Spleen (tissue), 13 donors: ENCODE measurements at places on chromosomes 11 and 22. TPM values are rescaled to one million over a fixed set of nuclear protein-coding genes. Genes with fewer than 3 reads are reported as not detected.
A peak's percentile ranks its signal among the peaks of the same experiment; 100 is the strongest.

- no peaks in the 10 kb centered on the region for H3K27me3 ChIP-seq
- peaks cover 22% of the 10 kb centered on the region for H3K4me1 ChIP-seq
- H3K27ac ChIP-seq = peak overlapping the region; percentile 54
- DNase-seq = no peak
- H3K4me3 ChIP-seq = no peak overlapping the region
Measured at GRCh38 chr22:39962071-39962470, 1.9 kb downstream of the TMA7B start.

DNA sequence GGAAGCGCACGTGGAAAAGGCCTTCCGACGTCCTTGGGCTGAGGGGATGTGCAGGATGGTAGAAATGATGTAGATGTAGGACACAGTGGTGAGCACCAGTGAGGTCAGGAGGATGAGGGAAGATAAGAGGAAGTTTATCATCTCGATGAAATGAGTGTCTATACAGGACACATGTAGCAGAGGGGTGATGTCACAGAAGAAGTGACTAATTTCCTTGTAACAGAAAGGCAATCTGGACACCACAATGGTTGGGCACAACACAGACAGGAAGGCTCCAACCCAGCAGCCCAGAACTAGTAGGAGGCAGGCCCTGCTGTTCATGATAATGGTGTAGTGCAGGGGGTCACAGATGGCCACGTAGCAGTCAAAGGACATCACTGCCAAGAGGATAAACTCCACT lies 35.0 kb upstream of the OR6M1 start:
- DNase-seq = no peak
- no peaks in the 10 kb centered on the region for H3K4me1 ChIP-seq
- H3K27me3 ChIP-seq = no peaks in the 10 kb centered on the region
- H3K36me3 ChIP-seq = no peaks in the 10 kb centered on the region

GRCh38 chr22:39242595-39243438 lies 2.0 kb downstream of the PDGFB start:
- H3K27me3 ChIP-seq = peaks cover 96% of the 10 kb centered on the region
- peak overlapping the region; percentile 45 for H3K4me3 ChIP-seq
- H3K4me1 ChIP-seq = peaks cover 26% of the 10 kb centered on the region
- no peak for DNase-seq
- no peaks in the 10 kb centered on the region for H3K36me3 ChIP-seq
- H3K27ac ChIP-seq = peak overlapping the region; percentile 86

DNA sequence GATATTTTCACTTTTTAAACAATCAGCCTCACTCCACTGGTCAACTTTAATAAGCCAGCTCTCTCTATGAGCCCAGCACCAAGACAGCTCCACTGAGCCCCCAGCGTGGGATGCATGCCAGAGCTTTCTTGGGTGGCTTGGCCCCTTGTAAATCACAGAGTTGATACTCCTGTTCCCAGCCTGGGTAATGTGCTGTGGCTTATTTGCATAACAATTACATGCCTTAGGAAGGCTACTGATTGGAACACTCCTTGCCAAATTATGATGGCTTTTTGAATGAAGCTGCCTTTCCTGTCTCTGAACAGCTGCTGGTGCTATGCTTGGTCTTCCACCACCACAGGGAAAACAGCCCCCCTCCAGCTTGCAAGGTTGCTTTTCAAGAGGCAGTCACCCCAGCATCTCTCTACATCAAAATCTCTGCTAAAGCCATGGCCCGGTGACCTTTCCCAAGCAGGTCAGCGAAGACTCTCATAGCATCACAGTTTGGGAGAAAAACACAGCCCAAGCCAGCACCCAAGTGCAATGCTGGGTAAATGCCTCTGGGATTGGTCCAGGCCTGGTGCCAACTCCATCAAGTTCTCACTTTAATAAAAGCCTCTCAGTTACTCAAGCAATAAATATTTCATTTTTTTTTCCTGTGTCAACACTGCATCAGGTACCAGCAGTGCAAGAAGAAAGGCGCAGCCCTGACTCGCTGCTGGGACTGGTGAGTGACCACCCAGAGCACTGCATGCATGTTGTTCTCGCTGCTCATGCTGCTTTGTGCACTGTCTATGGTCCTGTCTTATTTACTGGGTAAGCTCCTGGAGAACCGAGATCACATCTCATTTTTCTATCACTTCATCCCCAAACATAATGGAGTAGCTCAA lies 549.3 kb downstream of the OPCML start:
- no peaks in the 10 kb centered on the region for H3K4me1 ChIP-seq
- H3K27ac ChIP-seq = no peak overlapping the region
- no peak for DNase-seq
- H3K4me3 ChIP-seq = no peak overlapping the region

DNA sequence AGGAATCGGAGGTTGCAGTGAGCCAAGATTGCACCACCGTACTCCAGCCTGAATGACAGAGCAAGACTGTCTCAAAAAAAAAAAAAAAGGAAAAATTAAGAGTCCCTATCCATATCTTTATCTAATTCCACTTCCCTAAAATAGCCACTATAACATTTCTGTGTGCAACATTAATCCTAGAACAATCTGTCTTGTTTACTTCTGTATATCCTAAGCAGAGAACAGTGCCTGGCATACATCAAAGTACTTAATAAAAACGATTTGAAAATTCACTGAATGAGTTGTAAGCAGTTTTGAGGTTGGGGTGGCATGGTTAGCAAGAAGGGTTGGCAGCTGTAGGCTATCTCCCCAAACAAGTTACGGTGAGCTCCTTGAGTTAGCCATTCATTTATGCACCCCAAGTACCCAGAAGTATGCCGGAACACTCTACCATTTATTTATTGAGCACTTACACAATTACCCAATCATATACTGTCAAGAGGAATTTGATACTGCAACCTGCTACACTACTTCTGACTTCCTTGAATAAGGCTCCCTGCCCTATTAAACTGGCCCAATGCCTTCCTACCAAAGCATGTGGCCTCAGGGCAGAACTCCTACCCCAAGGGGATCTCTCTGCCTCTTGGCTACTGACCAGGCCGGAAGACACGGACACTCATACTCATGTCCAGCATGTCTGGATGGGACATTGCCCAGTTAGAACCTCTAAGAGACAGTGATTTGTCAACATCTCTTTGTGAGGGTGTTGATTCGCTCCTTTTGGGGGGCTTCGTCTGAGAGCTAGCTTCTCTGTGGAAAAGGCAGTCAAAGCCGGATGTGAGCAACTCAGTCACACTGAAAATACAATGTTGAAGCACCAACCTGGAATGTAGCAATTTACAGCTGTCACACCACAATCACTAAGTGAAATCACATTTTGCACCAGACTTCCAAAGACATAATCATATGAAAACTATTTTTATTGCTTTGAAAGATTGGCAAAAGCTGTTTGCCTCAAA lies 16.3 kb upstream of the TMEM41B start:
- H3K27ac ChIP-seq = no peak overlapping the region
- H3K4me1 ChIP-seq = no peaks in the 10 kb centered on the region
- H3K36me3 ChIP-seq = no peaks in the 10 kb centered on the region
- no peaks in the 10 kb centered on the region for H3K27me3 ChIP-seq

GRCh38 chr11:6733326-6734275 lies 38.2 kb downstream of the OR2AG2 start:
- H3K36me3 ChIP-seq = peaks cover 49% of the 10 kb centered on the region
- DNase-seq = no peak
- H3K4me1 ChIP-seq = peaks cover 64% of the 10 kb centered on the region
- no peak overlapping the region for H3K4me3 ChIP-seq
- H3K27ac ChIP-seq = peak overlapping the region; percentile 44
- no peaks in the 10 kb centered on the region for H3K27me3 ChIP-seq

GRCh38 chr11:27370374-27370773 lies 7.4 kb upstream of the CCDC34 start:
- no peak overlapping the region for H3K27ac ChIP-seq
- H3K4me3 ChIP-seq = no peak overlapping the region
- H3K4me1 ChIP-seq = no peaks in the 10 kb centered on the region
- no peaks in the 10 kb centered on the region for H3K27me3 ChIP-seq
- DNase-seq = no peak

DNA sequence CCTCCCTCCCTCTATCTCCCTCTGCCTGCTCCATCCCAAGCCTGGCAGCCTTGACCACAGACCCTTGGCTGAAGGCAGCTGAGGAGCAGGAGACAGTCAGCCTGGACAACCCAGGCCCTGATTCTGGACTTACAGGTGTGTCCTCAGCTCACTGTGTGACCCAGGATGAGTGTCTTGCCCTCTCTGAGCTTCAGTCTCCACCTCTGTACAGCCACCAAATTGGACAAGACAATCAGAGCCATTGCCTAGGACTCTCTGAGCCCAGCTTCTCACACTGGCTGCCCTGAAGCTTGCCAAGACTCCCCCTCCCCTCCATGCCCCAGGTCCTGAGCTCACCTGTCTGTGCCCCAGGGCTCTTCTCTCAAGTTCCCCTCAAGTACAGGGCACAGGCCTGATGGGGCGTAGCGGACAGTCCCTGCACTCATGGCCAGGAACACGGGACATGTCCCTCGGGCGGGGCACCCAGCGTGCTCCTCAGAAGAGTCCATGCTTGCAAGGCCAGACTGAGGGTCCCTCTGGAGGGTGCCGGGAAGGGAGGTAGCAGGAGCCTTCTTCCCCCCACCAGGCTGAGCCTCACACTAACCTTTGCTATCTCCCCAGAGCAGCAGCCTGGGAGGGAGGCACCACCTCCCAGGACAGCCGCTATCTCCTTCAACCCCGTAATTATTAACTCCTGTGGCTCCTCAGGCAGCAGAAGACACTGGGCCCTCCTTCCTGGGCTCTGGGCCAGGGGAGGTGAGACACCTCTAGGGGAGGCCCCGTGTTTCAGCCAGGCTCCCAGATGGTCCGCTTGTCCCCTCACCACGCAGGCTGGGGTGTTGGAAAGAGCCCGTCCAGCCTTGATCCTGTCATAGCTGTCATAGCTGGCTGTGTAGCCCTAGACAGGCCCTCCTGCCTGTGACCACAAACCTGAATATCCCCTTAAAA lies 2.6 kb upstream of the RAB3IL1 start:
- peaks cover 25% of the 10 kb centered on the region for H3K4me1 ChIP-seq
- DNase-seq = peak; percentile 69
- H3K36me3 ChIP-seq = no peaks in the 10 kb centered on the region
- H3K27me3 ChIP-seq = no peaks in the 10 kb centered on the region
- no peak overlapping the region for H3K4me3 ChIP-seq

DNA sequence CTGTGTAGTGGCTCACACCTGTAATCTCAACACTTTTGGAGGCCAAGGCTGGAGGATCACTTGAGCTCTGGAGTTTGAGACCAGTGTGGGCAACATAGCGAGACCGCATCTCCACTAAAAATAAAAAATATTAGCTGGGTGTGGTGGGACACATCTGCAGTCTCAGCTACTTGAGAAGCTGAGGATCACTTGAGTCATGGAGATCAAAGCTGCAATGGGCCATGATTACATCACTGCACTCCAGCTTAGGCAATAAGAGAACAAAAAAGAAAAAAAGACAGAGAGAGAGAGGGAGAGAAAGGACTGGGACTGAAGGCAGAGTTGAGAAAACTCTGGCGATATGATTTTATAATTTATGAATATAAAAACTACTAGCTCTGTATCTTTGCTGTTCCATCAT lies 473.1 kb downstream of the LRRC4C start:
- H3K27ac ChIP-seq = no peak overlapping the region
- H3K36me3 ChIP-seq = no peaks in the 10 kb centered on the region
- H3K27me3 ChIP-seq = no peaks in the 10 kb centered on the region
- H3K4me3 ChIP-seq = no peak overlapping the region

DNA sequence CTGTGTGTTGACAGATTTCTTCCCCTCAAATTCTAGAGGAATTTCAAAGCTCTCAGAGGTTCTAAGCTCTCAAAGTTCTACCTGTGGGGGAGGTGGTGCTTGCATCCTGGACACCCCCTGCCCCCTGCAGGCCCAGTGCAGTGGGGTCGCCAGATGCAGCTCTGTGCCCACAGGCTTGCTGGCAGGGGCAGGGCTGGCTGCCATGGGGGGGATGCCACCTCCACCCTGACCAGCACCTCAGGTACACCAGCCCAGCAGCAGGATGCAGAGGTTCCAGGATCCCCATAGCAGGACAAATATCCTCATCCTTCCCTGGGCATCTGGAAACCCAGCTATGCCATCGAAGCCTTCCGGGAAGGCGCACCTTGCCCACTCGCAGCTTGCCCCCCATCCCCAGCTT lies 91.1 kb downstream of the BRD1 start:
- H3K27ac ChIP-seq = no peak overlapping the region
- H3K4me3 ChIP-seq = no peak overlapping the region
- no peaks in the 10 kb centered on the region for H3K36me3 ChIP-seq
- no peaks in the 10 kb centered on the region for H3K4me1 ChIP-seq
- peaks cover 32% of the 10 kb centered on the region for H3K27me3 ChIP-seq

DNA sequence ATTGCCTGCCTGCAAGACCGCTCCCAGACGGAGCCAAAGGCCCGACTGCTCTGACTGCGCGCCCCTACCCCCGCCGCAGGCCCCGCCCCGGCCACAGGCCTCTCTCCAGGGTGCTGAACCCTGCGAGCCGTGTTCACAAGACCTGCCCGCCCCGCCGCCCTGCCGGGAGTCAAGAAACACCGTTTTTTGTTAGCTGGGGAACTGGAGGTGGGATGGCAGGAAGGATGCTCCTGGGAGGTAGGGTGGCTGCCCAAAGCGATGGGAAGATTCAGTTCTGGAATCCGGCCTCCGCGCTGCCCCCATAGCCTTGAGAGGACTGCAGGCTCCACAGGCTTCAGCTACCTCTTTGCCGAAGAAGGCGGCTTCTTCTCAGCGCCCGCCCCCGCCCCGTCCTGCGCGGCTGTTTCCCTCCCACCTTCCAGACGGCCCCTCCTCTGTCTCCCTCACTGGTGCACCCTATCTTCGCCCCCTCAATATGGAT lies 2.7 kb upstream of the PDE2A start:
- no peak overlapping the region for H3K27ac ChIP-seq
- H3K4me3 ChIP-seq = no peak overlapping the region
- peak; percentile 89 for DNase-seq
- H3K27me3 ChIP-seq = peaks cover 73% of the 10 kb centered on the region
- no peaks in the 10 kb centered on the region for H3K36me3 ChIP-seq
- H3K4me1 ChIP-seq = peaks cover 6% of the 10 kb centered on the region

- H3K27ac ChIP-seq = no peak overlapping the region
- no peaks in the 10 kb centered on the region for H3K27me3 ChIP-seq
- DNase-seq = no peak
- H3K4me3 ChIP-seq = no peak overlapping the region
- H3K4me1 ChIP-seq = peaks cover 30% of the 10 kb centered on the region
Measured at GRCh38 chr22:31583861-31584485, 78.0 kb downstream of the PISD start.

- H3K4me1 ChIP-seq = peaks cover 17% of the 10 kb centered on the region
- H3K36me3 ChIP-seq = no peaks in the 10 kb centered on the region
- H3K27me3 ChIP-seq = no peaks in the 10 kb centered on the region
- H3K27ac ChIP-seq = no peak overlapping the region
- no peak overlapping the region for H3K4me3 ChIP-seq
Measured at GRCh38 chr22:26597026-26597425, 7.1 kb upstream of the TPST2 start.

The DEUP1 gene
- not detected for total RNA-seq

The KCNJ5 gene
- 10.6 TPM for total RNA-seq

The TEX54 gene
- not detected for total RNA-seq

The ART5 gene
- total RNA-seq = not detected
